ENCODE measurements at places on chromosomes 5 and 9. TPM values are rescaled to one million over a fixed set of nuclear protein-coding genes. Genes with fewer than 3 reads are reported as not detected.

The ESM1 gene
- 1.8 TPM for total RNA-seq

DNA sequence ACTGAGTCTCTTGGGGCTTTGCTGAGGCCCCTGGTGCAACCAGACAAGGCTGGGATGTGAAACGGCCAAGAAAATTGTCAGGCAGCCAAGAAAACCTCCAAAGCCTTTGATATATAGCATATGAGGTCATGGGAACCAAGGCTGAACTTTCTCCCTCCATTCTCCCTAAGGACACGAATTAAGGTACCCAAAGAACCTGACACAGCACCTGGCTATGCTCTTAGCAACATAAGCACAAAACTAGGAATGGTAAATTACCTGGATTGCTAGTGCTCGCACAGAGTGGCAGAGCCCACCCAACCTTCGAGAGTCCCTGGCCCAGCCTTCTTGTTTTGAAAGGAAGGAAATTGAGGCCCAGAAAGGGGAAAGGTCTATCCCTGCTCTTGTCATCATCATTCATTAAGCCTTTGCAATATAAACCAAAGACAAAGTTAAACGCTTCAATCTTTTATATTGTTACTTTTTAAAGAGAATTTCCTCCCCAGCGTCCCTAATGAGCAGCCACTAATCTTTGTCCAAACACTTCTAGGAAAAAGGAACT is 220.0 kb upstream of the NR4A3 start:
- no peaks in the 10 kb centered on the region for H3K27me3 ChIP-seq
- no peaks in the 10 kb centered on the region for H3K4me1 ChIP-seq
- DNase-seq: no peak
- no peaks in the 10 kb centered on the region for H3K36me3 ChIP-seq
- H3K27ac ChIP-seq: no peak overlapping the region
- H3K4me3 ChIP-seq: no peak overlapping the region

The UGT3A1 gene
- total RNA-seq: not detected

DNA sequence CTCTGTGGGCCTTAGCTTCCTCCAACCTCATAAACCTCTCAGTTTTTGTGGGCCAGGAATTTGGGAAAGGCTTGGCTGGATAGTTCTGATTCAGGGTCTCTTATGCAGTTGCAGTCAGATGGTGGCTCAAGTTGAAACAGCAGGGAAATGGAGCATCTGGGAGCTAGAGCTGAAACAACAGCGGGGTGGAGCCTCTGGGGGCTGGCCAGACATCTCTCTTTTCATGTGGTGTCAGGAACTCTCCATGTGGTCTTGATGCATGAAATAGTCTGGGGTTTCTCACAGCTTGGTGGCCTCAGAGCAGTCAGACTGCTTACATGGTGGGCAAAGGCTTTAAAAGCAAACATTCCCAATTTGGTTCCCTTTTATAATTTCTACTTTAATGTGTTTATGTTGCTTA is 13.5 kb downstream of the ZNF346 start:
- H3K4me1 ChIP-seq: peaks cover 11% of the 10 kb centered on the region
- no peak overlapping the region for H3K27ac ChIP-seq
- DNase-seq: no peak
- H3K4me3 ChIP-seq: no peak overlapping the region
- H3K27me3 ChIP-seq: no peaks in the 10 kb centered on the region
- H3K36me3 ChIP-seq: no peaks in the 10 kb centered on the region

The PNPLA7 gene
- 21.4 TPM for total RNA-seq

The LHX3 gene
- not detected for total RNA-seq

The GFM2 gene
- 11.6 TPM for total RNA-seq

- no peaks in the 10 kb centered on the region for H3K36me3 ChIP-seq
- H3K4me3 ChIP-seq: no peak overlapping the region
- no peaks in the 10 kb centered on the region for H3K27me3 ChIP-seq
- no peak for DNase-seq
- no peak overlapping the region for H3K27ac ChIP-seq
These were observed 29.1 kb downstream of the SNCAIP start for GRCh38 chr5:122341087-122341486.

DNA sequence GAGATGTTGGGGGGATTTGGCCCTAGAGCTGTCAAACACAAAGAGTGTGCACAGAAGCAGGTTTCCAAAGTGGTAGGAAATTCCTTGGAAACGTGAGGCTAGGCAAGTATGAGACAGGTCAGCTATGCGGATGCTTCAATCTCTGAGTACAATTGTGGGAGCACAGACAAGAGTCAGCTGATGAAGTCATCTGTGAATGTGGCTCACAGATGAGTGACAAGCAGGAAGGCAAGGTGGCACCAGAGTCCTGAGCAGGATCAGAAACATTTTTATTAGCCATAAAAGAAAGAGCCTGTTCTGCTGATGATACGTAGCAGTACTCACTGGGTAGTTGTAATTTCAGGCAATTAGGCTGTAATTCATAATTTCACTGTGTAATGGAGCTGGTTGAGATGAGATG is 117.0 kb downstream of the DCP2 start:
- no peaks in the 10 kb centered on the region for H3K27me3 ChIP-seq
- H3K36me3 ChIP-seq: no peaks in the 10 kb centered on the region
- DNase-seq: no peak
- no peak overlapping the region for H3K27ac ChIP-seq
- H3K4me1 ChIP-seq: peaks cover 5% of the 10 kb centered on the region
- no peak overlapping the region for H3K4me3 ChIP-seq

The G3BP1 gene
- 182 TPM for total RNA-seq

GRCh38 chr9:110104261-110104809 is 103.6 kb downstream of the C9orf152 start:
- H3K27ac ChIP-seq: peak overlapping the region; percentile 49
- H3K27me3 ChIP-seq: no peaks in the 10 kb centered on the region
- H3K36me3 ChIP-seq: no peaks in the 10 kb centered on the region
- H3K4me3 ChIP-seq: no peak overlapping the region
- DNase-seq: no peak

All from thoracic aorta (tissue), 2 donors.